ENCODE measurements at places on chromosomes 1 and 21. TPM values are rescaled to one million over a fixed set of nuclear protein-coding genes. Genes with fewer than 3 reads are reported as not detected.

DNA sequence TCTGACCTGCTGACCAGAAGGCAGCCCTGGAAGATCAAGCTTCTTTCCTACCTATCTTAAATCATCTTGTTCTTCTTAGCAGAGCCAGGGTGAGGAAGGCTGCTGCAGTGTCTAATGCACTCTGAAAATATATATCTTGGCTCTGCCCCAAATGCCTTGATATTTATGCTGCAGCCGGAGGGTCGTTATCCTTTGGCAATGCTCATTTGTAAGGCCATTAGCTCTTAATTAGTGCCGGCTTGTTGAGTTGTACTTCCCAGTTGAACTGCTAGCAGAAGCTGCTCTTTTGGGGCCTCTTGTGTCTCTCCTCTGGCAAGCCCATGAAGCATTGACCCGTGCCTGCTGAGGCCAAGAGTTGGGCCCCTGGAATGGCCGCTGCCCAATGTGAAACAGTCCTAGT is 4.2 kb upstream of the GNL2 start:
- DNase-seq, result no peak

DNA sequence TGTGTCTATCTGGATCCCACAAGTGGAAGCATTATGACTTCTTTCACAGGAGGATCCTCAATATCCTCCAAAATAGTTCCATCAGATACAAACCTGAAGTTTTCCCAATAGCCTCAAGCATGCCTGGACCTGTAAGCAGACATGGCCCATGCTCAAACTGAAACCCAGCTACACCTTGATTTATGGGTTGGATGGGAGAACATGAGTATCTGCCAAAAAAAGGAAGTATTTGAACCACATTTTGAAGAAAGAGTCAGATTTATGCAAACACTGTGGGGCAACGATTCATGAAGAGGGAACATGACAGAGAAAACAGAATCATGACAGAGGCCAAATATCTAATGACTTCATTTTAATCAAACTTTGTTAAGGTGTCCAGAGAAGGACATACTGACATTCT is 351.0 kb upstream of the NFIA start:
- no peak for DNase-seq

GRCh38 chr1:245444945-245445344 is 290.2 kb downstream of the KIF26B start:
- no peak for DNase-seq

DNA sequence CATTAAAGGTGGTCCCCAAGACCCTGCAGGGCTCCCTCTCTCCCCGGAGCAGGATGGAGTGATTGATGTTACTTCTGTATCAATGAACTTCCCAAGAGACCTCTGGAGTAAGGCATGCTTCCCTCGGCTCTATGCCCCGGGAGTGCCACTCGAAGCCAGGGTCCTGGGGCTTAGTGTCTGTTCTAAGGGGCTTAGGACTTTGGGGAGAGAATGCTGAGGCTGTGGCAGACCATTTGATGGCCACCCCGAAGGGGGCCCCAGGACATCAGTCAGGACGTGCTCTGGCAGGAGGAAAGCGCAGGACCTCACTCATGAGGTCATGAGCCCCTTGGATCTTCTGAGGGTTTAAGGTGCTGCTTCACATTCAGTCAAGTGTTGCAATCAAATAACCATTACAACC is 7.5 kb downstream of the KIAA1614 start:
- no peak for DNase-seq

Gene IFI44L
- polyA plus RNA-seq, result 0.13 TPM

- DNase-seq, result no peak
These were observed 108.3 kb upstream of the TTC34 start for GRCh38 chr1:2909797-2910196.

Gene CSF3R
- polyA plus RNA-seq, result not detected
